ENCODE measurements at places on chromosomes 16 and 17.

DNA sequence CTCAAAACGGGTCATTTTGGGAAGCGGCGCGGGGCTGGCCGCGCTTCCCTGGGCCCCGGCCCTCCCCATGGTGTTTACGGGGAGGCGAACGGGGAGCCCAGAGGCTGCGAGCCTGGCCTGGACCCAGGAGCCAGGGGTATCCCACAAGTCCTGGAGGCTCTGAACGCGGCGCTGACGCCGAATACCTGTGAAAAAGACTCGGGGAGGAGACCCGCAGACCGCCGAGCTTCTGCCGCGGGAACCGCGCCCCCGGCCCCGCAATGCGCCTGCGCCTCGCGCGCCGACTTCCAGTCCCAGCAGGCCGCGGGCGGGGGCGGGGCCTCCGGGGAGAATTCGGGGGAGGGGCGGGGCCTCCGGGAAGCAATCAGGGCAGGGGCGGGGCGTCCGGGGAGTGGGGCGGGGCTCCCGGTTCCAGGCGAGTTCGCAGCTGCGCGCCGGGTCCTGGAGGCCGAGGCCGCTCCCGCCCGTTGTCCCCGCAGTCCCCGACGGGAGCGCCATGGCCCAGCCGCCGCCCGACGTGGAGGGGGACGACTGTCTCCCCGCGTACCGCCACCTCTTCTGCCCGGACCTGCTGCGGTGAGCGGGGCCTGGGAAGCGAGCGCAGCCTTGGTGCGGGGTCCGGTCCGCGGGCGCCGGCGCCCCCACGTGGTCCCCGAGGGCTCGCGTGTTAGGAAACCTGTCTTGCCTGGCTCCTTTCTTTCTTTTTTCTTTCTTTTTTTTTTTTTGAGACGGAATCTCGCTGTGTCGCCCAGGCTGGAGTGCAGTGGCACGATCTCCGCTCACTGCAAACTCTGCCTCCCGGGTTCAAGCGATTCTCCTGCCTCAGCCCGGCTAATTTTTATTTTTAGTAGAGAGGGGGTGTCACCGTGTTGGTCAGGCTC, at the start of gene DECR2:
Gene DECR2 (plus strand): TSS at position 418 of the 881 bp plus-strand sequence. CDS start 79 bp downstream, at position 497.
- peak; percentile 97 for DNase-seq

GRCh38 chr17:81601525-81602120, 35.3 kb downstream of the NPLOC4 start:
- DNase-seq: peak; percentile 73

DNA sequence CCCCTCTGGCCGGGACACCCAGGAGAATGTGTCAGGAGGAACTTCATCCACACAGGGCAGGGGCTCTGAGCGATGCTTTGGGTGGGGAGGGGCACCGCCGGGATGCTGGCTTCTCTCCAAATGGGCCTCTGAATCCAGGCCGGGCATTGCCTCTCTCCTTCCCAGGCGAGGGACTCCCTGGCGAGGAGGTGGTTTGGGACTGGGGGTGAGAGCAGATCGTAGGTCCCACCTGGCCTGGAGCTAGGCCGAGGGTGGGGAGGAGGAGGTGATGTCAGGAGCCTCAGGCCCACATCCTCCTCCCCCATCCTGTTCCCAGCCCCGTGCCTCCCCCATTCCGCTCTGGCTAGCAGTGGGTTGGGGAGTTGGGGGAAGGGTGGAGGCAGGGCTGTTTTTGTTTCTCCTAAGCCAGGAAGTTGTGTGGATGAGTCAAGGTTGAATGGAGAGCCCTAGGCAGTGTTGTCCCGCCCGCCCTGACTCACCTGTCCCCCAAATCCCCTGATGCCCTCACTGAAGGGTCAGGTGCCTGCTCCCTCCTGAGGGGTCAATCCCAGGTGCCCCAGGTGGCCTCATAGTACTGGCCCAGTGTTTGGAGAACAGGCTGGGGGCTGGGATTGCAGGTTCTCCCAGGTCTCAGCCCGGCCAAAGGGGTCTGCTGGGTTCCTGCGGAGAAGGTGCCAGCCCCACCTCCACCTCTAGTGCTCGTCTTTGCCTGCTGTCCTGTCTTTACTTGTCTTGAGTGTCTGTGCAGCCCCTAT, 2.8 kb downstream of the GRB7 start:
- DNase-seq: no peak

DNA sequence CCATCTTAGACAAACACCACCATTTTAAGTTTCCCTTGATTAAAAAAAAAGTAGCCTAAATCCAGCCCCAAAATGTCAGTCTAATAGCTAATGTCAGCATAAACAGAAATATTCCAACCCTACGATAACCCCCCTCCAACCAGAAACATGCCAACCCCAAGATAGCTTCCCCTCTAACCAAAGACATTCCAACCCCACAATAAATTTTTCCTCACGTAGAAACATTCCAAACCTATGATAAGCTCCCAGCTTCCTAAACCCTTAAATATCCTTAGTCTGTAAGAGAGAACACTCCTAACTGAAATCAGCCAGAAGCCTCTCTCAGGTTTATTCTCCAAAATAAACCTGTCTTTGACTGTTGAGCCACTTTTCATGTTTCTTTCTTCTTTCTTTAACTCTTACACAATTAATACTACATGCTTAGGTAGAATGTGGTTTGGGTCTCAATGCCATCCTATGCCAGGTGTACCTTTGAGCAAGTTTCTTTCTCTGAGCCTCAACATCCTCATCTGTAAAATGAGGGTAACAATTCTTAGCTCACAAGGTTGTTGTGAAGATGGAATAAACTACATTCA, 10.5 kb upstream of the KRT38 start:
- DNase-seq: no peak

DNA sequence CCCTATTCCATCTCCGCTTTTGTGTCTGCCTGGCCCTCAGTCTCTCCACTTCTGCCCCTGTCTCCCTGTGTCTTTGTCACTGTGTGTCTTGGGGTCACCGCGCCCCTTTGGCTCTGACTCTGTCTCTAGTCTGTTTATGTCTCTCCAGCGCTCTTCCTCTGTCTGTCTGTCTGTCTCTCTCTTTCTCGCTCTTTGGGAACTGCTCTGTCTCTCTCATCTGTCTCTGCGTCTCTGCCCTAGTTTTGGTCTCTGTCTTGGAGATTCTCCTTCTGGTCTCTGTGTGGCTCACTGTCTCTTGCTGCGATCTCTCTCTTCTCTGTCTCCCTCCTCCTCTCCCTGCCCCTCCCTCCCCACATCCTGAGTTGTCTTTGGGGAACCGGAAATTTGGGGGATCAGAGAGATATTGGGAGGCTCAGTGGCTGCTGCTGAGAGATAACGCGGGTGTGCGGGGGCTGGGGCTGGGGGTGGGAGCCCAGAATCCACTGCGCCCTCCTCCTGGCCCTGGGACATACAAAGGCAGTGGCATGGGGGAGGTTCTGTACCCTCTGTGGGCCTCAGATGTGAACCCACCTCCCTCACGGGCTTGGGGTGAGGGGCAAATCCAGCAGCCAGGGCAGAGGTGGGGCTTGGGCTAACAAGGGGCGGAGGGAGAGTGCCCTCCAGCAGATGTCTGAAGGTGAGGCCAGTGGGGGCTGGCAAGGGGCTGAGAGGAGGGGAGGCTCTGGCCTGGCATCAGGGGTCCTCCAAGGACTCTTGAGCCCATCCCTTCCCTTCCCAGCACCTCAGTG, 24.4 kb downstream of the LAT start:
- peak; percentile 71 for DNase-seq

GRCh38 chr17:41705271-41705991, 6.7 kb upstream of the GAST start:
- no peak for DNase-seq

- DNase-seq: no peak
Measured at GRCh38 chr17:34071886-34072420, 183.1 kb upstream of the CCL2 start.

DNA sequence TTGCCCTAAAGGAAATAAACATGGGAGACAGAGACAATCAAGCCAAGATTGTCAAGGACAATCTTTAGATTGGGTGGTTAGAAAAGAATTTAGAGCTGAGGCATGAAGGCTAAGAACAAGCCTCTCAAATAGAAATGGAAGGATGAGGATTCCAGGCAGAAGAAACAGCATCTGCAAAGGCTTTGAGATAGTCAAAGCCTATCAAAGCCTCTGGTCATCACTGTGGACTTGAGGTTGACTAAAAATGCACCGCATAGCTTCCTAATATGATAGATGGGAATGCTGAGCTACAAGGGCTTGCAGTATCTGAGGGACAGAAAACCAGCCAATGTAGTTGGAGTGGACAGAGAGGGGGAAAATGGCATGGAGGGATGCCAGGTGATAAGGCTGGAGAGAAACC, 109.8 kb upstream of the FAM20A start:
- DNase-seq: no peak

DNA sequence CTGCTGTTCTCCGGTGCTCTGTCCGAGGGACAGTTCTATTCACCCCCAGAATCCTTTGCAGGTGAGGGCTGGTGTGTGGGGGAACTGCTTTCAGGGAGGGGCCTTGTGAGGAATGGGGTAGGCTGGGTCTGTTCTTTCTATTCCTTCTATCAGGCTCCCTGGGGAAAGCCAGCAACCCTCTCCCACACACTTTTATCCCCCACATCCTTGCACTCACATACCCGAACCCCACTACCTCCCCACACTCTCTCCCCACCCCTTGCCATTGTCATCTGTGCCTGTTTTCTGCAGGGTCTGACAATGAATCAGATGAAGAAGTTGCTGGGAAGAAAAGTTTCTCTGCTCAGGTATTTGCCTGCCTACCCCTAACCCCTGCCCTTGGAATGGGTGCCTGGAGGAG, 6.4 kb upstream of the TCAP start:
- DNase-seq: no peak

DNA sequence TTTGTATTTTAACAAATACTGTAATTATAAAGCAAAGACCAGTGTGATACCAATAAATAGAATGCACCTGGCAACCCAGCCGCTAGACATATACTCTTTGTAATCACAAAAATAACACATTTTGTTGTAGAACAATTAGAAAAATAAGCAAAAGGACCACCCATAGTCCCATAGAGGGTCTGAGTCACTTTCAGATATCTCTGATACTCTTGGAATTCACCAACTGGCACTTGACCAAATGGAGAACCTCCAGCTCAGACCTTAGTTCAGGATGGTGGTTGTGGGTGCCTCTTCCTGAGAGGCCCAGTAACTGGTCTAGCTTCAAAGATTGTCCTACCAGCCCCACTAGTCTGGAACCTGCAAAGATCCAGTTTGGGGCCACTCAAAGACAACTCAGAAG, 789 bp upstream of the TERF2 start:
- DNase-seq: no peak

- peak; percentile 93 for DNase-seq
Measured at GRCh38 chr17:39867084-39867879, 720 bp upstream of the ZPBP2 start.

GRCh38 chr17:80836658-80836965, 155.0 kb upstream of the CHMP6 start:
- DNase-seq: no peak

DNA sequence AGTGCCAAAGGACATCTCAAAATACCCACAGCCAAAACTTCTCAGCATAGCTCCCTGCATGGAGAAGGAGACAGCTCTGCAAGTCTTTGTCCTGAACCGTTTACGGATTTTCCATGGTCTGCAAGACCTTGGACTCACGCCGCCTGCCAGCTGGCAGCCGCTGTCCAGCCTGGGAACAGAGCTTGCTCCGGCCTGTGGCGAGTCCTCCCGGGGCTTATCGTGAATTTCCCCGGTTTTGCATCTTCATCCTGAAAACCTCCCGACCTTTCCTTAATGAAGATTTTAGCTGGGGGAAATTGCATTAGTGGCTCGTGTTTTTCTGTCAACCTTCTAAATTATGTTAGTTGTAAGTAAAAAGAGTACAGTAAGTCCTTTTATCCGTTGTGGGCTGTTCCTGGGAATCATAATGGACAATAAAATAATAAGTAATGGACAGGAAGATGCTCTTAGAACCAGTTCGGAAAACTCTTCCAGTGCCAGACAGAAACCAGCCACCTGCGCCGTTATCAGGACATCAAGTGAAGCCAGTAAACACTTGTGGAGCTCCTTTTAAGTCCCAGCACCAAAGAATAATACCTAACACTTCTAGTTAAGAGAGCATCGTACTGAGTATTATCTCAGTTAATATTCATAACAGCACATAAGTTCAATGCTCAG, 112.4 kb upstream of the NOL11 start:
- DNase-seq: no peak

GRCh38 chr16:9977333-9977897, 204.8 kb downstream of the GRIN2A start:
- DNase-seq: no peak

DNA sequence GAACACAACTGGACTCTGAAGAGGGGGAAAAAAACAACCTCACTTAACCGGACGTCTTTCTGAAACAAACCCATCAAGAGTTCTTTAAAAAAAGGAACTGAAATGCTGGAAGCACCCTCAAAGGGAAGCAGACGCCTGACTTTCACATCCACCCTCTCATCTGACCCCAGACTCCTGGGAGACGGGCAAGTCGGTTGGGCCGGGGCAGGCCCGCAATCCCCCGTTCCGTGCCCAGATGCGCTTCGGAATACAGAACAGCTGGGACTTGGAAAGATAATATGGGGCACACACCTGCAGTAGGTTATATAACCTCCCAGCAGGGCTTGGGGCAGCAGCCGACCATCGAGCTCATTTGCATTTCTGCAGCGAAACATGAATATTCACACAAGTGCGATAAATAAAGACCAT, 3.7 kb downstream of the ARHGAP27 start:
- no peak for DNase-seq

GRCh38 chr16:22625967-22626366, 115.3 kb downstream of the NPIPB5 start:
- no peak for DNase-seq

DNA sequence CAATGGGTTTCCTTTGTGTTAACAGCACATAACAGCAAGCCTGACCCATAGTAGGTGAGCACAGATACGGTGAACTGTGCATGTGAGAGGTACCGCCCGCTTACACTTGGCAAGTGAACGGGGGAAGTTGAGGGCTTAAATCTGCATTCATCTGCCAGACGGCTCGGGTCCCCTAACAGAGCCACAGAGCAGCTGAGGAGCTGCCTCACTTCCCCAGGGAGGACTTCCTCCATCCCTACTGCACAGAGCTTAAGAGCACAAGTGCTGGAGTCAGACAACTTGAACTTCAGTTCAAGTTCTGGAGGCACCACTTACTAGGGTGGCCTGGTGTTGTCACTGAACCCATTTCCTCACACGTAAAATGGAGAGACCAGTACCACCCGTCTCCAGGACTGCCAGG, 13.4 kb downstream of the RAB5C start:
- DNase-seq: no peak

DNA sequence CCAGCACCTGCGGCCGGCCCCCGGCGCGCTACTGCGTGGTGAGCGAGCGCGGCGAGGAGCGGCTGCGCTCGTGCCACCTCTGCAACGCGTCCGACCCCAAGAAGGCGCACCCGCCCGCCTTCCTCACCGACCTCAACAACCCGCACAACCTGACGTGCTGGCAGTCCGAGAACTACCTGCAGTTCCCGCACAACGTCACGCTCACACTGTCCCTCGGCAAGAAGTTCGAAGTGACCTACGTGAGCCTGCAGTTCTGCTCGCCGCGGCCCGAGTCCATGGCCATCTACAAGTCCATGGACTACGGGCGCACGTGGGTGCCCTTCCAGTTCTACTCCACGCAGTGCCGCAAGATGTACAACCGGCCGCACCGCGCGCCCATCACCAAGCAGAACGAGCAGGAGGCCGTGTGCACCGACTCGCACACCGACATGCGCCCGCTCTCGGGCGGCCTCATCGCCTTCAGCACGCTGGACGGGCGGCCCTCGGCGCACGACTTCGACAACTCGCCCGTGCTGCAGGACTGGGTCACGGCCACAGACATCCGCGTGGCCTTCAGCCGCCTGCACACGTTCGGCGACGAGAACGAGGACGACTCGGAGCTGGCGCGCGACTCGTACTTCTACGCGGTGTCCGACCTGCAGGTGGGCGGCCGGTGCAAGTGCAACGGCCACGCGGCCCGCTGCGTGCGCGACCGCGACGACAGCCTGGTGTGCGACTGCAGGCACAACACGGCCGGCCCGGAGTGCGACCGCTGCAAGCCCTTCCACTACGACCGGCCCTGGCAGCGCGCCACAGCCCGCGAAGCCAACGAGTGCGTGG, 1.5 kb downstream of the NTN1 start:
- DNase-seq: no peak

All from activated CD4-positive, alpha-beta T cell treated with anti-CD3 and anti-CD28 coated beads, Interleukin-10, Interleukin-2, amounts not matched to agents 100 ng/mL and 50 ng/mL, durations not matched to agents 16 hours and 8 hours (primary cell).